ENCODE measurements at places on chromosomes 13 and 19.
A peak's percentile ranks its signal among the peaks of the same experiment; 100 is the strongest.

GRCh38 chr13:104571161-104571892, 1505.1 kb upstream of the SLC10A2 start:
- DNase-seq = peak; percentile 1

DNA sequence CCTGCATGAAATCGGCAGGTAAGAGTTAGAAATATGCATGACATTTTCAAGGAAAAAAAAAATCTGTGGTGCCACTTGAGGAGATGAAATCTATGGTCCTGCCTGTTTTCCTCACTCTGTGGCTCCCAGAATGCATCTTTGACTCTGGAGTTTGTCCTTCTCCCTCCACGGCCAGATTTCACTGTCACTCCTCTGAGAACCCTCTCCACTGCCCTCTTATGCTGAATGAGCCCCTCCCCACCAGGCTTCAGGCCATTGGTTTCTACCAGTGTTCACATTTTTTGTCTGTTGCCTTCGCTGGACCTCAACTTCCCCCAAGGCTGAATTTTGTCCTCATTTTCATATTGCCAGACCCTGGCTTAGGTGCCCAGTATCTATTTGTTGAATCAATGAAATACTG, 235.0 kb downstream of the ZIC5 start:
- DNase-seq = no peak

DNA sequence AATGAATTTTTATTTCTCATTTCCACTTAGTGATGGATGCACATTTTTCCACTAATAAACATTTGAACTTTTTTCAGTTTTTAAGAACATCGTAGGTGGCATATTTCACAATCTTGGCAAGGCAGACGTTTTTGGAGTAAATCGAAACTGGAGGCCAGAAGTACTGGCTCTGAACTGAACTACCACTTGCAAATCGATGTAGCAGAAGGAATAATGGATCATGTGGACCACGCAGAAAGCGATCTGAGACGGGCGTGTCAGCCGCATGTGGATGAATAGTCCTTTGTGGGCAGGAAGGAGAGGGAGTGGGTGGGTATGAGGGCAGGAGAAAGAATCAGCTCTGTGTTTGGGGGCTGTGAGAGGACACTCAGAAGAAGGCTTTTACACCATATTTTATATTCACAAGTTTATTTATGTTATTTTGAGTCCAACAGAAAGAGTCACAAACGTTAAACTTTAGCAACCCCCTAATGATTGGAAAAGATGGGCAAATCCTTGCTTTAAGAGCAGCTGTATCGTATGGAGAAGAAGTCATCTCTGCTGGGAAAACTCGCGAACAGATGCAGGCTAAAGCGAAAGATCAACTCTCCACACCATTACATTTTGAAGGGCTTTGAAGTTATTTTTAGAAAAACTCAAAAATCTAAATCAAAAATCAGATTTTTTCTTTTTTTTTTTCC, 90.5 kb downstream of the COL4A2 start:
- DNase-seq = no peak

GRCh38 chr13:51237887-51238286, 15.7 kb downstream of the FAM124A start:
- DNase-seq = no peak

DNA sequence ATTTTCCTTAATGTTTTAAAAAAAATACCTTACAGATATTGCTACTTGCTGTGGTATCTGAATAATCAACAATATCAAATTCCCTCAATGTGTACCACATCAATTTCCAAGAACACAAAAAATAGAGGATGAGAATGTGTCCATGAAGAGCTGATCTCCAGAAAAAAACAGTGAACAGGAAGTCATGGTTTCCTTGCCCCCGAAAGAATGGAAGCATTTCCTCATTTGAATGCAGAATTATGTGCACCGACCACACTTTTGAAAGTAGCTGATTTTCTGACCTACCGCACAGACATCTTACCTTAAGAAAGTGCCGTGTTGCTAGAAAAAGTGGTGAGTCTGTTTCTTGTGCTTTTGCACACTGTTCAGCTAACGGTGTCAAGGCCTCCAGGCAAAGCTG, 13.4 kb upstream of the EEF1AKMT1 start:
- DNase-seq = no peak

- no peak for DNase-seq
Measured at GRCh38 chr13:46086985-46087384, 17.8 kb downstream of the CPB2 start.

- no peak for DNase-seq
Measured at GRCh38 chr13:24184265-24184841, 23.8 kb downstream of the SPATA13 start.

GRCh38 chr19:19500975-19501644, 14.2 kb downstream of the TSSK6 start:
- DNase-seq = no peak

GRCh38 chr13:37456506-37456905, 142.1 kb downstream of the POSTN start:
- DNase-seq = no peak

DNA sequence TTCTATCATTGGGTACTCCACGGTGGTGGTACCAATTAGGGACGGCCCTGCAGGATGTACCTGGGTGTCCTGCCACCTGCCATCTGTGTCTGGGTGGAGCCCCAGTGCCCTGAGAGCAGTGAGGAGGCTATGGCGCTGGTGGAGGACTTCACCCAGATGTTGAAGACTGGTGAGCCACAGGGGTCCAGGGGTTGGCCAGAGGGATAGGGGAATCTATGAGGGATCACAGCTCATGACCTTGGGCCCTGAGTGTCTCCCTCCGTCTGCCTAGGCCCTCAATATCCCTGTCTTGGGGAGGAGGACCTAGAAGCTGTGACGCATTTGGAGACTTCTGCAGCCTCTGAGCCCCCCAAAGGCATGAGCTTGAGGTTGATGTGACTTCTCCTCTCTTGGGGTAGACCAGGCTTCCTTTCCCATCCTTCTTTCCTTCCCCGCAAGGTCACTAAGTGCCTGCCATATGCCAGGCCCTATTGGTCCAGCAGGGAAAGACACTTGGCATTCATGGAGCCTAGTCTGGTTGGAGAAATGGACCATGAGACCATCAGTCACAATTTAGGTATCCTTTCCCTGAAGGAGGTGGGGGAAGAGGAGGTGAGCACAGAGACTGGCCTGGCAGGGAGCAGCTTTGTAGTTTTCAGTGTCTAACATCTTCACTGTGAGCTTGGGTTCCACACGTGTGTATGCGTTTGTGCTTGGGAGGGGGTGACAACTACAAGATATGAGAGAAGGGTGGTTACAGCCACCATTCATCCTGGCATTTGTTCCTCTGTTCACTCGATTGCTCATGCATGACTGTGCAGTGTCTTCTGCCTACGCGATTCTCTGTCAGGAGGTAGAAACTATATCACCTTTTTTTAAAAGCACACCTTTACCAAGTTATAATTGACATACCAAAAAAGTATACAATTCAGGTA, 5.1 kb upstream of the MZF1 start:
- DNase-seq = no peak

DNA sequence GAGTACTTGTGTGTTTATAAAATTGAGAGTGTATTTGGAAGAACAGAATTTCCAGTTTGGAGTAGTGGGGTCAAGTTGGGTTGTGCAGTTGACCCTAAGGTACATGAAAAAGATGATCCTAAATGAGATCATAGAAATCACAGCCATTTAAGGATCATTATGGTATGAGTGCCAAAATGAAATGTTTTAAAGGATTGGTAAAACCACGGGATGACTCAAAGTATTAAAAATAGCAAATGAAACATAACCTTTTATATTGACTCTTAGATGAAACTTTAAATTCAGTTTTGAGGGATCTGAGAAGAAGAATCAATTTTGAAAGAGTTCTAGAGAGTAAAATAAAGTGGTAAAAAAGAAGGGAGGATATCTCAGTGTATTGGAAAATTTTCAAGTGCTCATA, 773.8 kb downstream of the GPC5 start:
- DNase-seq = no peak

- no peak for DNase-seq
Measured at GRCh38 chr19:924553-925086, 1.2 kb upstream of the ARID3A start.

DNA sequence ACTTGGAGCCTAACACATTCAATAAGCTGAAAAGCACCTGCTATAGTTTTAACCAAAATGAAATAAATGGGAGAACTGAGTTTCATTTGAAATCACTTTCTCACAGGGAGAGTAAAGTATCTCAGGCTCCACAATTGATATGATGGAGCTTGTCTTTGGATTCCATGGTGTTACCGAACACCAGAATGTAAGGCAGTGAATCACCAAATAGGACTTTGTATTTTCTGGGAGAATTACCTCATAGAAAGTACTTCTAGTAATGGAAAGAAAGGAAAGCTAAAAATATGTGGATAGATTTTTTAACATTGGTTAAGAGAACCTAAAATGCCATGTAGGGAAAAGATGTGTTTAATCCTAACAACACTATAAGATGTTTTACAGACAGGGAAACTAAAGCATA, 123.6 kb downstream of the NALCN start:
- no peak for DNase-seq

GRCh38 chr19:7104747-7105447, 35.4 kb downstream of the ZNF557 start:
- DNase-seq = no peak

GRCh38 chr13:52884429-52885010, 36.1 kb upstream of the PCDH8 start:
- DNase-seq = no peak

DNA sequence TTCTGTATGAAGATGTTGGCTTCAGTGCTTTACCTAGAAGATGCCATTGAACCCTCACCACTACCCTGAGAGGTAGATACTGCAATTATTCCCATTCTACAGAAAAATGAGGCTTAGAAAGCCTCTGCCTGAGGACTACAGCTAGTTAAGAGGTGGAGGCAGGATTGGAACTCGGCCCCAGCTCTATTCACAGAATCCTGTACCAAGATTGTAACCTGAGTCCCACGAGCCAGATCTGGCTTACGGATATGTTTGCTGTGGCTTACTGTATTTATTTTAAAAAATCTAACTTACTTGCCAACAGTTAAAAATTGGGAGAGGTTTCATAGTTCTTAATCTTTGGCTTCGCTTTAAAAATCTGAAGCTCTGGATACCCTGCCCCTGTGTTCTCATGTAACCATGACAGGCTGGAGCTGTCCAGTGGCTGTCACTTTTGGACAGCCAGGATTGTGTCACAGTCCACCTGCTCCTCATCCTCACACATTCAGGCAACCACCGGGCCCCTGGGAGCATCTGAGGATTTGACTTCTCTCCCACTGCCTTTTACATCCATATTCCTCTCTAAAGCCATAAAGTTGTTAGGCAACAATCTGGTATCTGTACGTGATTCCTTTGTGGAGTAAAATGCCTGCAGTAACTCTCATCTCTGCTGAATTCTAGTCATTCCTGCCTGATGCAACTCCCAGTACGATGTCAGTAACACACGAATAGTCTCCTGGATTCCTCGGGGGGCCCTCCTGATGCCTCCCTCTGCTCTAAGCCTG, 160.8 kb upstream of the SERP2 start:
- no peak for DNase-seq

- no peak for DNase-seq
Measured at GRCh38 chr13:60583911-60584753, 187.1 kb downstream of the TDRD3 start.

- no peak for DNase-seq
Measured at GRCh38 chr13:89361909-89362308, 1690.7 kb downstream of the SLITRK5 start.

GRCh38 chr19:28984315-28984714, 228.6 kb downstream of the UQCRFS1 start:
- no peak for DNase-seq

- DNase-seq = no peak
Measured at GRCh38 chr13:29782798-29783197, 67.6 kb downstream of the UBL3 start.

- DNase-seq = no peak
Measured at GRCh38 chr19:7441468-7442146, 47.2 kb downstream of the PEX11G start.

DNA sequence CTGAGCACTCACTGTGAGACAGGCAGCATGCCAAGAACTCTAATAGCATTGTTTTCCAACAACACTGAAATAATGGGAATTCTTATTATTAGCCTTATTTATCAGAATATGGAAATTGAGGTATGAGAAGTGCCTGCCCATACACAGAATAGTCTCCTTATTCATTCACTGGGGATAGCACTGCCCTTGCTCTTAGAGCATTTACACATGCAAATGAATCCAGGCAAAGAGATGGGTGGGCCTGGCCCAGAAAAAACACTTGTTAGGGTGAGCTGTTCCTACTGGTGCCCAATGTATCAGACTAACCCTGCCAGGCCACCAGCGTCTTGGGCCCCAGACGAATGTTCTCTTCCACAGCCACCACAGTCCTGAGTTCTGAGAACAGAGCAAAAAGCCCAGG, 112.9 kb downstream of the TUBA3C start:
- DNase-seq = no peak

GRCh38 chr13:20828539-20829364, 55.0 kb upstream of the EEF1AKMT1 start:
- DNase-seq = no peak

DNA sequence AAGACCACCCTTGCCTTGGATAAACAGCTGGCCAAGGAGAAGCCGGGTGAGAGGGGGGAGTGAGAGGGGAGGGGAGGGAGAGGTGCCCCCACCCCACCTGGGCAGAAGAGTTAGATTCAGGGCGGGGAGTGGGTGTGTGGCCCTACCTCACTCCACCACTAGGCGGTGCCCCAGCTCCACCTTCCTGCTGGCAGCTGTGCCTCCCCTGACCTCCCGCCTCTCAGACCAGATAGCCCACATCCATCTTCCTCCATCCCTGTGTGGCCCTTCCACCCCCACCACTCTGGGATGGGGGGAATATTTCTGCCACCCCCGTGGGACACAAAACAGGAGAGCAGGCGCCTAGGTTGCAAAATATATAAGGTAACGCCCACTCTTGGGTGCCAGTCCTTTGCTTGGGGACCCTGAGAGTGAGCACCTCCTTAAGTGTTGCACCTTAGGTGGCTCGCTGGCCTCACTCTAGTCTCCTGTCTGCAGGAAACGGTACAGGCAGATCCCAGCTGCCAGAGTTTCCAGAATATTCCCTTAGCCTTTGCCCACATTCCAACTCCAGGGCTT, 13.8 kb upstream of the EHD2 start:
- DNase-seq = peak; percentile 32

GRCh38 chr13:20700288-20700687, 3.2 kb upstream of the IL17D start:
- DNase-seq = no peak

GRCh38 chr13:93066187-93066586, 160.4 kb upstream of the GPC6 start:
- DNase-seq = no peak

- DNase-seq = no peak
Measured at GRCh38 chr13:43880214-43880855, 631 bp downstream of the LACC1 start.
